Stimulated activated CD4-positive, alpha-beta T cell treated with anti-CD3 and anti-CD28 coated beads, Interleukin-4, amount 100 ng/mL, for 4 hours (primary cell): ENCODE measurements at places on chromosomes 3 and 15.

- DNase-seq = no peak
Observed at GRCh38 chr3:16595778-16596177, 9.4 kb downstream of the DAZL start.

DNA sequence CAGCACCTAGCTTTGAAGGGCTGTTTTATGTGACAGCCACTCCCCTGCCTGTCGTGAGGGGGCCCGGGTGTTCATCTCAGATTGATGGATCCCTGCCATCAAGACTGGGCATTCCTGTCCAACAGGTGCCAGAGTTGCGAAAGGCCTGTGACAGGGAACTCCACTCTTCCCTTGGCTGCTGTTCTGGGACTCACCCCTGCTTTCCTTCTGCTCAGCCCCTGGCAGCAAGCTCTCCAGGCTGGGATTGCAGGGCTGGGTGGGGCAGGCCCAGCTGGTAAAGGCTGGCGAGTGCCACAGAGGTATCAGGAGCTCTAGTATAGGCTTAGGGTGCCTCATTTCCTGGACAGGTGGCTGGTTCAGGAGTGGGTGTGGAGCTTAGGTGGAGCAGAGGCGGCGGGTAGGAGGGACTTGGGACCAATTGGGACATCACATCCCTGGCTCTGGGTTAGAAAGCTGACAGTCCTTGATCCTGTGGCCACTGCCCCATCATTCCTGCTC is at the start of gene PLA2G4B:
PLA2G4B (plus strand) TSS at position 448 of the 498 bp plus-strand sequence. CDS start 67 bp downstream, outside the sequence.
- DNase-seq = no peak

- no peak for DNase-seq
Observed at GRCh38 chr3:160768918-160769317, 12.9 kb downstream of the PPM1L start.

DNA sequence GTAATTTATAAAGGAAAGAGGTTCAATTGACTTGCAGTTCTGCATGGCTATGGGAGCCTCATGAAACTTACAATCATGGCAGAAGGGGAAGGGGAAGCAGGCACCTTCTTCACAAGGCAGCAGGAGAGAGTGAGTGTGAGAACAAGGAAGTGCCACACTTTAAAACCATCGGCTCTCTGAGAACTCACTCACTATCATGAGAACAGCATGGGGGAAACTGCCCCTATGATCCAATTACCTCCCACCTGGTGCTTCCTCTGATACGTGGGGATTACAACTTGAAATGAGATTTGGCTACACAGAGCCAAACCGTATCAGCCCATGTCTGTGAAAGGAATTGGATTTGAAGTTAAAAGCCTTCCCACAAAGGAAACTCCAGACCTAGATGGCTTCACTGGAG is 39.1 kb downstream of the TKT start:
- DNase-seq = no peak

- DNase-seq = no peak
Observed at GRCh38 chr15:99522288-99522687, 43.5 kb upstream of the MEF2A start.

- DNase-seq = no peak
Observed at GRCh38 chr15:65366122-65366892, 11.5 kb downstream of the IGDCC3 start.

DNA sequence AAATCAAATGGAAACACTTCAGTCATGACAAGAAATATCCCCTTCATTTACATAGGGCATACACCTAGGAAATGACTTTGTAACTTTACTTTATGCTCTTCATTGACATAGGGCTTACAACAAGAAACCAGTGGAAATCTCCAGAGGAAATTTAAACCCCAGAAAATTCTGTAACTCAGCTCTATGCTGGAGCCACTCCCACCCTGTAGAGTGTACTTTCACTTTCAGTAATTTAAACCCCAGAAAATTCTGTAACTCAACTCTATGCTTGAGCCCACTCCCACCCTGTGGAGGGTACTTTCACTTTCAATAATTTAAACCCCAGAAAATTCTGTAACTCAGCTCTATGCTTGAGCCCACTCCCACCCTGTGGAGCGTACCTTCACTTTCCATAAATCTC is 987.1 kb upstream of the CADM2 start:
- DNase-seq = no peak

GRCh38 chr3:62604751-62605351 is 231.5 kb upstream of the FEZF2 start:
- no peak for DNase-seq

DNA sequence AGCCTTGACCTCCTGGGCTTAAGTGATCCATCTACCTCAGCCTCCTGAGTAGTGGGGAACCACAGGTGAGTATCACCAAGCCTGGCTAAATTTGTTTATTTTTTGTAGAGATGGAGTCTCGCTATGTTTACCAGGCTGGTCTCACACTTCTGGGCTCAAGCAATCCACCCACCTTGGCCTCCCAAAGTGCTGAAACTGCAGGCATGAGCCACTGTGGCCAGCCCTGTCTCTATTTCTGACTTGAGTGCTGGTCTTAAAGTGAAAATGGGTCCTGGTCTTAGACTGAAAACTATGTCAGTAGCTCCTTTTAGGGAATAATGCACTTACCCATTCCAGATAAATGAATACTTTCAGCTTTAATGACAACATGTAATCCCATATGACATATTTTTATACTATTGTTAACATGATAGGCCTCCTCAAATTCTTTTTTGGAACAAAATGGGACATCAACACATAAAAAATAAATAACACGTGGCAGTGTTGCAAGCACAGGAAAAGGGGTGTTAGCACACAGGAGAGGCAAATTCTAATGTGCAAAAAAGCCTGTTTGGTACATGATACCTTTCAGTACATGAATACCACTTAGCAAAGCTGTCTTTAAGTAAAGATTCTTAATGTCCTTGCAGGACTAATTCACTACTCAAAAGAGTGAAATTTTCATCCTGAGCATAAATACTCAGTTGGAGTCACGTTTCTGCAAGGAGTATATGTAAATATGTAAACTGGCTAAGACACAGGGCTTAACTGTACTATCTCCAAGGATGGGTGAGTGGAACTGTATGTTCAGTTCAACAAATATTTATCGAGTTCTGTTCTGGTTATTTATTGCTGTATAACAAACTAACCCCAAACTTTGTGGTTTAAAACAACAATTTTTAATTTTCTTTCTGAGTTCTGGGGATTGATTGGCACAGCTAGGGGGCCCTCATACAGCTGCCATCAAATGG is 194.7 kb downstream of the NR1D2 start:
- no peak for DNase-seq
